ENCODE measurements at places on chromosomes 1 and 21.

DNA sequence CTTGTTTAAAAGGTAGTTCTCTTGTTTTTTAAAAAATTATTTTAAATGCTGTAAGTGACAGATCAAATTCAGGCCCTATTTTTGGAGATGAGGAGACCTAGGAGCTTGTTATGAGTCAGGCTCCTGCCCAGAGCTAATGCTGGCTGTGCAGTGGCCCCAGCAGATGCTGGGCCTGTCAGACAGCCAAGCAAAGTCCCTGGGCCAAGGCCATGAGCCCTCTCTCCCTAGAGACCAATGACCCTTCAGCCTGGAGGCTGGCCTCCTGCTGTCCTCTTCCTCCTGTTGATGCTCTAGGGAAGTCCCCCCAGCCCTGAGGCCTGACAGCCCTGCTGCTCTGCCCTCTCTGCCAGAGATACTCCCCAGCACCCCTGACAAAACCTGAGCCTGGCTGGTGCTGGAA, 128.1 kb upstream of the CTTNBP2NL start:
- no peak for DNase-seq

GRCh38 chr1:44596511-44596910, 77.8 kb downstream of the TMEM53 start:
- no peak for DNase-seq

GRCh38 chr1:6208723-6209660, 3.1 kb downstream of the RNF207 start:
- no peak for DNase-seq

DNA sequence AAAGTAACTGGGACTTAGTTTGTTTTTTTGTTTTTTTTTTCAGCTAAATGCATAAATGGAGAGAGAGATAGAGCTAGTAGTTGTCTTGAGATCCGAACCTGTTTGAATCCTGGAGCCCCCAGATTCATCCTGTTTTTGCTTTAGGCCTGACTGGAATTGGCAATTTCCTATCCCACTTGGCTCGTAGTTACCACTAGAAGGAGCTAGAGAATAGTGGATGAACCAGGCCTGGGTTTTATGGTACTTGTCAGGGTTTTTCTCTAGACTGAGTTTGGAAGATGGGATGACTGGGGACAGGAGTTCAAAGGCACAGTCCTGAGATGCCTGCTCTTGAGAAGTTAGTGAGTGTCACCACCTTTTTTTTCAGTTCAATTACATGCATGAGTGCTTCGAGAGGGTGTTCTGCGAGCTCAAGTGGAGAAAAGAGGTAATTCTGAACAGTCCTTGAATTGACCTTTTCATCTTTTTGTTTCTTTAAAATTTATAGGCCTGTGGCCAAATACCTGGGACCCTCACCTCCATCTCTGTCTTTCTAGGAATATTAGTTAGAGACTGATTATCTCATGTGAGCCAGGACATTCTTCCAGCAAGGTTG, 23.4 kb downstream of the CELF3 start:
- peak; percentile 64 for DNase-seq

DNA sequence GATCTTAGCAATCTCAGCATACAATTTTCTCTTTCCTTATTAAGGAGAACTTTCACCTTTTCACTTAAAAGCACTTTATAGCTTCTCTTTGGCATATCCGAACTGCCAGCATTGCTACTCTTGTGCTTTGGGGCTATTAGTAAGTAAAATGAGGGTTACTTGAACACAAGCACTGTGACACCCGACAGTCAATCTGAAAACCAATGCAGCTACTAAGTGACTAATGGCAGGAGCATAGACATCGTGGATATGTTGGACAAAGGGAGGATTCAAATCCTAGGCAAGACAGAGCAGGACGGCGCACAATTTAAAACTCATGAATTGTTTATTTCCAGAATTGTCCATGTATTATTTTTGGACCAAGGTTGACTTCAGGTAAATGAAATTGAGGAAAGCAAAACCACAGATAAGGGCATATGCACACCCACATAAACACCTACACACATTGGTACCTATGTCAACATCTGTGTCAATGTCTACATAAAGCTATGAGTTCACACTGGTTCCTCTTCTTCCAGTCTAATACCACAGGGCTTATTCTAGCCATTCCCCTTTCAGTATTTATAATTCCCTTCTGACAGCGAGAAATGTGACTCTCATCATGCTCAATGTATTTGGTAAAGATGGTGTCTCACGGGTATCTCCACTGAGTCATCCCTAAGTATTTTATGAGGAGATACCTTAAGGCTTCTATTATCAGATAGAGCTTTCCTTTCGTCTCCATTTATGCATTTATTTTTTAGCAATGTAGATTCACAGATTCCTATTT, 75.3 kb upstream of the RALGPS2 start:
- no peak for DNase-seq

GRCh38 chr1:81699234-81699633, 101.5 kb upstream of the ADGRL2 start:
- DNase-seq = no peak
